ENCODE measurements at places on chromosomes 2 and 18. TPM values are rescaled to one million over a fixed set of nuclear protein-coding genes. Genes with fewer than 3 reads are reported as not detected.
A peak's percentile ranks its signal among the peaks of the same experiment; 100 is the strongest.

PRKAG3 gene
- not detected for total RNA-seq

DNA sequence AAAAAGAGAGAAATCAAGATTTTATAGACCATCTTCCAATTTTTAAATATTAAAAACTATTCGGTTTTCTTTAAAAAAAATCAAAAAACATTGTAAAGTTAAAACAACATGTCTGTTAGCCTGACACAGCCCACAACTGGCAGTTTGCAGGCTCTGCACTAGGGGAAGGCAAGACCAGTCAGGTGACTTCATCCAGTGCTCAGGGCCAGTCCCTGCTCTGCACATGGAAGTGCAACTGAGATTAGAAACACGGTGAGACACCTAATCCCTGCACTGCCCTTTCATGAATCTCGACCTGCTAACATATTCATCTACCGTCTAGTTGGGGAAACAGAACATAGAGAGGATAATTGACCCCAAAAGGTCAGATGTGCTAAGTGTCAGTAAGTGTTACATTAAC, 135.2 kb downstream of the BARD1 start:
- H3K27ac ChIP-seq = no peak overlapping the region
- no peaks in the 10 kb centered on the region for H3K36me3 ChIP-seq
- H3K4me1 ChIP-seq = no peaks in the 10 kb centered on the region

TCF23 gene
- not detected for total RNA-seq

DNA sequence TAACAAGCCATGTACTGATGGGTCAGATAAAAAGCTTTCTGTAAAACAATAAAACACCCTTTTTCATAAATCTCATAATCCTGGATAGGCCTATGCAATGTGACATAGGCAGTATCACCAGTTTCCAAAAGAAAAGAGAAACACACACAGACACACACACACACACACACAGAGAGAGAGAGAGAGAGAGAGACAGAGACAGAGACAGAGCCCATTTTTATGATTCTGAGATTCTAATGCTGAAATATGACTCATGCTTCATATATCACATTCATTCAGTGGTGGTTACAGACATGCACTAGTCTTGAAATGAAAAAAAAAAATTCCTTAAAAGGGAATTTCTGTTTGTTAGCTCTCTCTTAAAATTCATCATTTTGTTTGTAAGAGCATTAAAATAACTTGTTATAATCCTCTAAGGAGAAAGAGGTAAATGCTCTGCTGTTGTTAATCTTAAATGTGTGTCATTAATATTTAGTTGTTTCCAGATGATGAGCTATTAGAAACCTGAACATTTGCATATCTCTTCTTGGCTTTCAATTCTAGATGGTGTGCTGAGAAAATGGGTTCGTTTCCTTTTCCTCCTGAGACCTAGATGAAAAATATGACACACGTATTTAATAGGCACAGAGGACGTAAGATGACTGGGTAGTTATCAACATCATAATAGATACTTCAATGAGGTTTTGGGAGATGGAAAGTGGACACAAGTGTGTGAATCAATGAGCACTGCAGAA, 1598.7 kb upstream of the ACVR2A start:
- no peaks in the 10 kb centered on the region for H3K27me3 ChIP-seq
- peak; percentile 72 for DNase-seq
- H3K36me3 ChIP-seq = no peaks in the 10 kb centered on the region
- no peak overlapping the region for H3K27ac ChIP-seq
- H3K4me3 ChIP-seq = no peak overlapping the region

ERICH2 gene
- total RNA-seq = 1.9 TPM

GRCh38 chr2:5673145-5674025, 18.8 kb upstream of the SOX11 start:
- H3K27ac ChIP-seq = no peak overlapping the region
- H3K36me3 ChIP-seq = no peaks in the 10 kb centered on the region
- peaks cover 5% of the 10 kb centered on the region for H3K4me1 ChIP-seq
- no peak for DNase-seq

POMC gene
- total RNA-seq = not detected

- H3K27me3 ChIP-seq = no peaks in the 10 kb centered on the region
- H3K27ac ChIP-seq = no peak overlapping the region
- DNase-seq = no peak
- no peaks in the 10 kb centered on the region for H3K4me1 ChIP-seq
- no peaks in the 10 kb centered on the region for H3K36me3 ChIP-seq
Measured at GRCh38 chr2:1496359-1496821, 83.1 kb downstream of the TPO start.

GRCh38 chr2:101354420-101355311, 32.6 kb downstream of the CREG2 start:
- no peaks in the 10 kb centered on the region for H3K36me3 ChIP-seq
- H3K27ac ChIP-seq = no peak overlapping the region
- no peaks in the 10 kb centered on the region for H3K4me1 ChIP-seq

DNA sequence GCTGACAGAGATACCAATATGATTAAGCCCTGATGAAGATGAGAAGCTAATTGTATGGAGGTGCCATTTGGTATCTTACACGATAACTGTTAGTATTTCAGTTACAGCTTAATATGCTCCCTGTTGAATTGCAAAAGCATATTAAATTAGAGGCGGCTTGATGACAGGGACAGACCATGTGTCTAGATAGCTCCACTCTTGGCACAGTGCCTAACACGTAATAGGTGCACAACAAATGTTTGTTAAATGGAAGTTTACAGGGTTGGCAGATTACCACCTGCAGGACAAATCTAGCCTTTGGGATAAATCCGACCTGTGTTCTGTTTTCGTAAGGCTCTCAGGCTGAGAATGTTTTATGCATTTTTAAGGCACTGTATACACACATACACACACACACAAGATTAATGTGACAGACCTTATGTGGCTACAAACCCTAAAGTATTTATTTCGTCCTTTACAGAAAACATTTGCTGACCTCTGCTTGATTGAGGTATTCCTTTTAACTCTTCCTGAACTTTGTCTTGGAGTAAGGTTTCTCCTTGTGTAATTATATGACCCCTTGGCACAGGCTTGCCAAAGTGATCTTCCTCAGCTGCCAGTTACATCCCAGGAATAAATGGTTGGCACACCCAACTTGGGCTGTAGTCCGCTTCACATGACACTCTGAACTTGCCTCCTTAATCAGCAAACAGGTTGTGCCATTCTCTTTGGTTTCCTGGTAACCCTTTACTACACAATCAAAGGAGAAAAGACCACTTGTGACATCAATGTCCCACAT, 348.9 kb downstream of the HRH4 start:
- H3K27ac ChIP-seq = no peak overlapping the region
- no peaks in the 10 kb centered on the region for H3K4me1 ChIP-seq
- no peak overlapping the region for H3K4me3 ChIP-seq
- DNase-seq = no peak

DNA sequence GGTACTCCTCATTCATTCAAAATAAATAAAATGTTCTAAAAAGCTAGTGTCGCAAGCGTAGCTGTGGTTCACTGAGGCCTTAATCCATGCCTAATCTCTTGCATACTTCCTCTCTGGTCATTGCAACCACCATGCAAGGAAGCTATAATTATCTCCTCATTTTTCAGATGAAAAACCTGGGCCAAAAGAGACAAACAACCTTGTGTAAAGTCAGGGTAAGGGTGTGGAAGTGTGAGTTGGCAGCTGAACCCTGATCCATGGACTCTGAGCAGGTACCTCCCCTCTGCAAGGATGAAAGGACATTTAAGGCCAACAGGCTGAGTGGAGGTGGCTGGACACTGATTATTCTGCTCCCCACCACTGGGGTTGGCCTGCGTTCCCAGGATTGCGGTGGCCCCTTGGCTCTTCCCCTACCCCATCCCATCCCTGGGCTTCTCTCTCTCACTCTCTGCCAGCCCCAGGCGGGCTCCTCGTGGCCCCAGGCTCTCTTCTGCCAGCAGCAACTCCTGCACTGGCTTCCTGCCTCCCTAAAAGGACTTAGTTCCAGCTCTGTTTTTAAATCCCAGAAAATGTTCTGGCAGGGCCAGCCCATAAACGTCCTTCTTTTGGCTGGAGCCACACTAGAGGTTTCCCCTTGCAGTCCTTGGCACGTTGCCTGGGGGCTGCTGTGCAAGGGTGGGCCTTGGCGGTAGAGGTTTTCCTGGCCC, 72.0 kb upstream of the AFF3 start:
- no peaks in the 10 kb centered on the region for H3K36me3 ChIP-seq
- H3K4me3 ChIP-seq = no peak overlapping the region
- no peaks in the 10 kb centered on the region for H3K4me1 ChIP-seq
- H3K27me3 ChIP-seq = peaks cover 3% of the 10 kb centered on the region
- no peak overlapping the region for H3K27ac ChIP-seq
- DNase-seq = no peak

- no peak for DNase-seq
- H3K36me3 ChIP-seq = peaks cover 27% of the 10 kb centered on the region
Measured at GRCh38 chr2:182941121-182941722, 74.8 kb upstream of the FRZB start.

- no peak overlapping the region for H3K27ac ChIP-seq
- H3K27me3 ChIP-seq = no peaks in the 10 kb centered on the region
- no peaks in the 10 kb centered on the region for H3K36me3 ChIP-seq
- no peaks in the 10 kb centered on the region for H3K4me1 ChIP-seq
- no peak overlapping the region for H3K4me3 ChIP-seq
Measured at GRCh38 chr2:57510704-57511103, 535.9 kb upstream of the VRK2 start.

- peak; percentile 45 for DNase-seq
- no peak overlapping the region for H3K4me3 ChIP-seq
- H3K27ac ChIP-seq = no peak overlapping the region
- H3K4me1 ChIP-seq = peaks cover 23% of the 10 kb centered on the region
- no peaks in the 10 kb centered on the region for H3K27me3 ChIP-seq
- no peaks in the 10 kb centered on the region for H3K36me3 ChIP-seq
Measured at GRCh38 chr2:168997118-168997521, 34.0 kb downstream of the ABCB11 start.

NPHP1 gene
- total RNA-seq = 3.3 TPM

DNA sequence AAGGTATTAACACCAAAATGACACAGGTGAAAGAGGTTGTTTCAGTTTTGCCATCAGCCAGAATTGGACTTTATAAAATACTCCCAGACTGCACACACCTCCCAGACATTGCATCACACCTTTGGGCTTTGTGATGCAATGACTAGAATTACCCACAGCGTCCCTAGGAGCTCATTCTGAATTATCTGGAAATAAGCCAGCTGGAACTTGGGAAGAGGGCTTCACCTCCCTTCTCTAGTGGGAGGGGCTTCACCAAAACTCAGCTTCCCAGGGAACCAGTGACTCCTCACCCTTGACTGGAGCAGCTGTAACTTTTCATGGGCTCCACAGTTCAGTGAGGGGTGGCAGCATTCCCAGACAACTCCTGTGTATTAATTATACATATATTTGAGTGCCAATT, 83.1 kb upstream of the BZW1 start:
- peaks cover 33% of the 10 kb centered on the region for H3K27me3 ChIP-seq
- no peaks in the 10 kb centered on the region for H3K4me1 ChIP-seq
- H3K27ac ChIP-seq = no peak overlapping the region

CFLAR gene
- total RNA-seq = 34.9 TPM

Data from astrocyte (in vitro differentiated cells and primary cell).